ENCODE measurements at places on chromosomes 3 and 15.
A peak's percentile ranks its signal among the peaks of the same experiment; 100 is the strongest.

DNA sequence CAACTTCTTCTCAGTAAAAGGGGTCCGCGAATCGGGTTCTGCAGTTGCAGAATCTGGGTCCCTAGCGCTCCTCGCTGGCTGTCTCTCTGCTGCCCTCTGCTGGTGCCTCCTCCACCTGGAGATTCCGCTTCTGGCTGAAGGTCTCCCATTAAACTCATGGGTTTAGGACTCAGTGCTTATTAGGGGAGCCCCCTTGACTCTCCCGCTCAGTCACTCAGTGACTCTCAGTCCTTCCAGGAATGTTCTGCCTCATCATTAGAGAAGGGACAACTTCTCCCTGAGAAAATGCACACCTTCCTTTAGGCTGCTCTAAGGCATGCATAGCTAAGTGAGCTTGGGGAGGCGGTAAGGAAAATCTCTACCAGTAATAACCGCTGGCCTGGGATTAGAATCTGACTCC, 7.1 kb downstream of the CPN2 start:
- DNase-seq, result peak; percentile 84

DNA sequence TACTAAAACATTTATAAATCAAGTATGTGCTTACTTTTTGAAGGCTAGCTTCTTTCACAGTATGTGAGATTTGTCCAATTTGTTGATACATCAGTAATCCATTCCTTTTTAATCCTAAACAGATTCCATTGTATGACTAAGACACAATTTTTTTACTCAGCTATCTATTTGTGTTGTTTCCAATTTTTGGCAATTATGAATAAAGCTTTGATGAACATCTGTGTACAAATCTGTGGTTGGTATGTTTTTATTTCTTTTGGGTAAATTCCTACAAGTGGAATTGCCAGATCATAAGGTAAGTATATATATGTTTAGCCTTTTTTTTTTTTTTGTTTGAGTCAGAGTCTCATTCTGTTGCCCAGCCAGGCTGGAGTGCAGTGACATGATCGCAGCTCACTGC, 56.2 kb upstream of the VEPH1 start:
- no peak for DNase-seq

- DNase-seq, result peak; percentile 57
Observed at GRCh38 chr15:92617549-92618520, 37.7 kb downstream of the FAM174B start.

DNA sequence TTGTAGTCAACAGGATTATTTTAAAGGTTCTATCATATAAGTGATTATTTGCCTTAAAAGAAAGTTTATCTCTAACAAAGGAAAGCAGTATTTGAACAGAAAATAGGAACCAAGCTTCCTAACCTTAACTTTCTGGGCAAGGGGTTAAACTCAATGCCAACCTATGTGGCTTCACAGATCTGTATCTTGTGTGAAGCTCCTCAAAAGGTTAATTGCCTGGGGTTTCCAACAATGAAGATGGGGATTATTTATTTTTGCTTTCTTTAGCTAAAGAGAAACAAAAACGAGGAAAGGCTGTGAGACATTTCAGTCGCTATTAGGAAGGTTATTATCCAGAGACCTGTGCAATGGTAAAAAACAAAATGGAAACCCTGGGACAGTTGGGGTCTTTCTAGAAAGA, 1.1 kb upstream of the WDR82 start:
- DNase-seq, result no peak

DNA sequence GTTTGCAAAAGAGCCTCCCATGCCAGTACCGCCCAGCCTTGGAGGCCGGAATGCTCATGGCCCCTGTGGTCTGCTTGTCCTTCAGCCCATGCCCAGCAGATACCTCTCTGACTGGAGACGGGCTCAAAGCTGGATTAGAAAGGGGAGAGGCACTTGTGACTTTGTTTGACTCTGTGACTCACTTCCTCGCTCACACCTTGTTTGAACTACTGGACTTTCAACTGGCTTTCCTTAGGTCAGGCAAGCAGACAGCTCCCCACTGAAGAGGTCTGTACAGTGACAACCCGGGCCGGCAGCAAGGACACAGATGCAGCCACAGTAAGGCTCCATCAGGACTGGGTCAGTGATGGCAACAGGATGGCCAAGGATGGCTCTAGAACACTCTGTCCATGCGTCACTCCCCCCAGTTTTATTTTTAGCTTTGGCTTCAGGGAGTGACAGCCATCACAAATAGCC, 98.6 kb upstream of the ABHD17C start:
- no peak for DNase-seq

DNA sequence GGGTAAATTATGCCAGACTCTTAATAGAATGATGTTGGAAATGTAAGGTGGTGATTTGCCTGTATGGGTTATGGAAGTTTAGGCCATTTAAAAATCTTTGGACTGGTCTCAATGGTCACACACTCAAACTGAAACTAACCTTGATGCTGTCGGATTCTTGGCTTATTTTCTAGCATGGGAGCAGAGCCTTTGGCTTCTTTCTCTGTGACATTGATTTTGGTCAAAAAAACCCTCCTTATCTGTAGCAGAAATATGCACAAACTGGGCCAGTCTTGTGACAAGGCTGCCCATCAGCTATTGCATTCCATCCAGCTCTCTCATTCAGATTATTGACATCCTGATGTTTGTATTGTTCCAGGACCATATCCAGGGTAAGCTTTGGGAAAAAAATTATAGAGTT, 35.9 kb downstream of the ARPP21 start:
- DNase-seq, result no peak

DNA sequence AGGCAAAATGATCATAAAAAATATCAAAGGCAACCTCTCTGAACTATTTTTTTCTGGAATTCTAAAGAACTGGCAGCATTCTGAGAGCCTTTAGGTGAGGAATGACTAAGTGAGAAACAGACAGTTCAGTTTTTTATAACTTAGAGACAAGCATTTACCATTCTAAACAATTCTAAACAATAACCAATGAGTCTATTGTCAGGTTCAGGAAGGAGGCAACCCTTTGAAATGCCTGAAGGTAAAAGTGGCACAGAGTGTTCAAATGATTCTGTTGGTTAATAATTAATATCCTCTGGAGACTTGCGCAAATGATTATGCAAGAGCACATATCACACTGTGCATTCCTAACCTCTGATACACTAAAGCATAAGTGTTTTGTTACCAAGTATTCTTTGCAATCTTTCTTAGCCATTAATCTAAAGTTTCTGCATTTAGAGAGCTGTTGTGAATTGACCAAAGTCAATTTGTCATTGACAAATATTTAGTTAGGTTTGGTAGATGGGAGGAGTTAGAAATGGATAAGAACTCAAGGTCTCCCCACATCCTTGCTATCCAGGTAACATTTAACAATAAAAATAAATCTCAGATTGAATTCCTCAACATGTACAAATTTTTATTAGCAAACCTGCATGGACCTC, 9.2 kb upstream of the TGFBR2 start:
- DNase-seq, result no peak

GRCh38 chr3:160003520-160004128, 15.0 kb downstream of the IL12A start:
- DNase-seq, result peak; percentile 52

GRCh38 chr15:99753066-99753465, 19.8 kb upstream of the LYSMD4 start:
- DNase-seq, result no peak

- no peak for DNase-seq
Observed at GRCh38 chr3:70028361-70028760, 28.8 kb downstream of the SAMMSON start.

GRCh38 chr3:46316206-46316605, 37.7 kb upstream of the CCR2 start:
- no peak for DNase-seq

GRCh38 chr3:33875680-33876079, 77.2 kb downstream of the PDCD6IP start:
- DNase-seq, result no peak

- DNase-seq, result no peak
Observed at GRCh38 chr15:84969257-84969656, 12.4 kb upstream of the PDE8A start.

- no peak for DNase-seq
Observed at GRCh38 chr3:77125966-77126365, 86.1 kb downstream of the ROBO2 start.

DNA sequence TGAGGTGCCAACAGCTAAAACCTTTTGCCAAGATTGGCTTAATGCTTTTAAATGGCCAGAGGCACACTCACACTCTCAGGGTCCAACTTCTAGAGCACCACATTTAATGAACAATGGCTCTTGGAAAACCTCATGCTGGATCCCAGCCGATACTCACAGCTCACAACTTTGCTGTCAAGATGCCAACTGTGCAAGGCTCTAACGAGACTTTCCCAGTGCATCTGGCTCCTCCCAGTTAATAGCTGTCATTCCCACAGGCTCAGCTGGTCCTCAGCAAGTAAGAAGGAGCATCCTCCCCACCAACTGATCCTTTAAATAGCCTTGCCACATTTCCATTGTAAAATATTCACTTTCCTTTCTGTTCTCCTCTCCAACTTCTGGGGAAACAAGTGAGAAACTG, 20.3 kb upstream of the FRMD4B start:
- no peak for DNase-seq

- DNase-seq, result no peak
Observed at GRCh38 chr3:167394003-167394402, 13.9 kb upstream of the ZBBX start.

DNA sequence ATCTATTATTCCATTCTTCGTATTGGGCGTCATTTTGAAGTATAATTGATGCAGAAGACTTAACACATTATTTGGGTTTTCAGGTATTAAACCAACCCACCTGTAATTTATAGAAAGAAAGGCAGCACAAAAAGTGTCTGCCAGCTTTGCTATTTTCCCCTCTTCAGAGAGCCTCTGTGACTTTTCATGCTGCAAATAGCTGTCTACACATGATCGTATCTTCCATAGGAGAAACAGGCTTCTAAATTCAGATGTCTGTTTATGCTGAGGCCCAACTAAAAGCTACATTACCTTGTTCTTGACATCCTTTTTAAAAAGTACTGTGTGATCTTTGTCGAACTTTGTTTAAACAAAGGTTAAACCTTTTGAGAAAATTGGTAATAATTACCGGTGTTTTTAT, 5.0 kb downstream of the ACKR2 start:
- DNase-seq, result no peak

DNA sequence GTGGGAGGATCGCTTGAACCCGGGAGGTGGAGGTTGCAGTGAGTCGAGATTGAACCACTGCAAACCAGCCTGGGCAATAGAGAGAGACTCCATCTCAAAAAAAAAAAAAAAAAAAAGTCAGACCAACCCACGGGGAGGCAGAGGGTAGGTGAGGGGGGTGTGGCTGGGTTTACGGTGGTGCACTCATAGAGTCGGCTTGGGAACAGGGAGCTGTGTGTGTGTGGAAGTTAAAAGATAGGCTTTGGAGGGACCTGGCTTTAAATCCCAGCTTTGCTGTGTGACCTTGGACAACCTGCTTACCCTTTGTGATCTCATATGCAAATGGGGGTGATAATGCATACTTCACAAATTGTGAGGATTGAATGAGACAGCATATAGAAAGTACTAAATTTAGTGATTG, 10.0 kb upstream of the ISLR2 start:
- DNase-seq, result no peak

DNA sequence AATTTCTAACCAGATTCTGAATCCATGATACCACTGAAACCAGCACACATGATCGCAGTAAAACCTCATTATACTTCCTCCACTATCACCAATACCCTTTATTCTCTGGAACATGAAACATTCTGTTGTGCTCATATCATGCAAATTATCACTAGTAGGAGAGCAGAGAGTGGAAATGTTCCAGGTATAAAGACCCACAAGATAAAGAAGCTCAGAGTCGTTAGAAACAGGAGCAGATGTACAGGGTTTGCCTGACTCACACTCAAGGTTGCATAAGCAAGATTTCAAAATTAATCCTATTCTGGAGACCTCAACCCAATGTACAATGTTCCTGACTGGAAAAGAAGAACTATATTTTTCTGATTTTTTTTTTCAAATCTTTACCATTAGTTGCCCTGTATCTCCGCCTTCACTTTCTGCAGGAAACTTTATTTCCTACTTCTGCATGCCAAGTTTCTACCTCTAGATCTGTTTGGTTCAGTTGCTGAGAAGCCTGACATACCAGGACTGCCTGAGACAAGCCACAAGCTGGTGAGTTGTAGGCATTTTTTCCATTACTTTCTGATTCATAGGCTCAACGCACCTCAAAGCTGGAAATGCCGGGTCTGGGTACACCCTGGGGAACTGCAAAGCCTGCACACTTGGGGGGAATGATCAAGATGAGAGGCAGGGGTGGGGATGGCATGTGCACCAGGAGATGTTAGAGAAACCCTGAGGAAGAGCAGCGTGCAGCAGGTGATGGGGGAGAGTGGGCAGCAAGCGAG, at the start of gene CCR2:
TSS of gene CCR2 (plus strand) at position 465 of the 764 bp plus-strand sequence. CDS start 3,417 bp downstream, outside the sequence.
- DNase-seq, result no peak

DNA sequence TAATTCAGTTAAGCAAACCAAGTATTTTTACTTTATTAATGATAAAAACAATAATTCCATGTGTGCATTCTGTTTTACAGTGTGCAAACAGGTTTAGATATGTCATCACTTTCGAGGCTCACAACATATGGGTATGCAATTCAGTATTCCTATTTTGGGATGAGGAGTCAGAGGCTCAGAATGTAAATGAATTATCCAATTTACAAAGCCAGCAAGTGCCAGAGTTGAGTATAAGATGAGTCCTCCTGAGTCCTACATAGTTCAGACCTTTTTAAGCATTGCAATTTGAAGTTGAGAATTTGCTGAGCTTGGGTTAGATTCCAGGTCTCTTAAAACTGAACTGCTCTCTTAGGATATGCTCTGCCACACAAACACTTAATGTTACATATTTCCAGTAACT, 424.2 kb upstream of the ROBO2 start:
- no peak for DNase-seq

GRCh38 chr3:124486324-124486723, 243.9 kb upstream of the UMPS start:
- no peak for DNase-seq

DNA sequence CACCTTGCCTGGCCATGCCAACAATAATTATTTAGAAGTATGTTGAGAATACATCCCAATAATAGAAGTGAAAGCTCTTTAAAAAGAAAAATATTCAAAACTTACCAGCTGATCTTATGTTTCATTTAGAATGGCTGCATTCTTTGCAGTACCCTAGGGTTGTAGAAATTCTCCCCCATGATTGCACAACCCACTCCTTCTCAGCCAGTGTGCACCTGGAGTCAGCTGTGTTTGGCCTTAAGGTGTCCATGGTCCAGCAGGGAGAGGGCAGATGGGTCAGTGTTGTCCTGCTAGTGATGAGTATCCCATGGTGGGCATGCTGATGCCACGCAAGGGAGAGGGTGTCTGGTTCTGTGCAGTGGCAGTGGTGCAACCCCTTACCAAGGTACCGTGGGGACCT, 117.3 kb downstream of the IGF1R start:
- no peak for DNase-seq

DNA sequence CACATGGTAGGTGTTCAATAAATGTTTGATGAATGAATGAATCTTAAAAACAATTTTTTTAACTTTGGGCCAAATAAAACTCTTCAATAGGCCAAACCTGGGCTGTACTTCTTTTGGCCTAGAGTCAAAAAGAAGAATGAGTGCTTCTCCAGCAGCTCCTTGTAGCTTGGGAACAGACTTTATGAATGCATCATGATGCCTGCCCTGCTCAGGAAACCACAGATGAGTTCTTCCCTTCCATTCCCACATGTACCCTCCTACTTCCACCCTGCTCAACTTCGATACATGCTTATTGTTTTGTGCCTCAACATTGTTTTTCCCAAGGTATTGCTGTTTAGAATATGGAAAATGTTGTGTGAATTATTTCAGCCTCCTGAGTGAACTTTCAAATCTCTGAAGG, 87.0 kb downstream of the FILIP1L start:
- DNase-seq, result no peak

GRCh38 chr3:129585949-129586657, 20.4 kb downstream of the PLXND1 start:
- no peak for DNase-seq

GRCh38 chr15:39354189-39354588, 226.7 kb upstream of the THBS1 start:
- DNase-seq, result no peak

Measured in liver (tissue), 10 donors.